Ovary (tissue), 10 donors: ENCODE measurements at places on chromosomes 11 and 22. TPM values are rescaled to one million over a fixed set of nuclear protein-coding genes. Genes with fewer than 3 reads are reported as not detected.

Gene PAMR1
- 3.6 TPM for total RNA-seq

Gene GAL3ST1
- total RNA-seq, result 2.9 TPM

Gene E2F8
- not detected for total RNA-seq

Gene KRTAP5-11
- total RNA-seq, result not detected

Gene IL17REL
- not detected for total RNA-seq

Gene PARVA
- total RNA-seq, result 107 TPM

Gene RNF214
- 37.2 TPM for total RNA-seq

Gene ARCN1
- 120 TPM for total RNA-seq

Gene P2RX3
- total RNA-seq, result not detected

Gene OR11H1
- total RNA-seq, result not detected

Gene EFCAB6
- 4.7 TPM for total RNA-seq

Gene ANO5
- 1.1 TPM for total RNA-seq

Gene MS4A15
- not detected for total RNA-seq

Gene MPZL3
- 1.3 TPM for total RNA-seq

Gene AMOTL1
- total RNA-seq, result 10.8 TPM

Gene FZD4
- total RNA-seq, result 26.6 TPM

Gene MMP8
- not detected for total RNA-seq

Gene OR52N4
- total RNA-seq, result not detected

Gene STK33
- 23.5 TPM for total RNA-seq

Gene BBOX1
- not detected for total RNA-seq

DNA sequence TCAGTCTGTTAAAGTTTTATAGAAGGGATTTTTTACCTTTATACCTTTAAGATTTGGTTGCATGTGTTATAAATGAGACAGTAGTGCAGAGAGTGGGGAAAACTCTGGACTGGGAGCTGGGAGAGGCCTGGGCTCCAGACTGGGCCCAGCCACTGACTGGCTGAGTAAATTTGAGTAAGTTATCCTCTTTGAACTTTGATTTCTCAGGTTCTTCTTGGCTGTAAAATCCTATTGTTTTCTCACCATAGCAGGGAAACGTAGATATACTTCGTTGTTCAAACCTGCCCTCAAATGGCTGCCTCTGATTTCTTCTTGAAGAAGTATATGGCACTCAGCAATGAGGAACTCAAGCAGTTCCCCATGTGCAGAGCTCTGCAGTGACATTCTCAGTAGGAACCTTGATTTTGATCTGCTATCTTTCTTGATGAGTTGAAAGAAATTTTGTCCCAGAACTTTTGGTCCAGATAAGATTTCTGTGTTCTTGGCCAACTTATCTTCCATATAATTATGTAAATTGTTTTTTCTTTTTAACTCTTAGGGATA, 8.8 kb downstream of the BMAL1 start:
- no peak for DNase-seq

DNA sequence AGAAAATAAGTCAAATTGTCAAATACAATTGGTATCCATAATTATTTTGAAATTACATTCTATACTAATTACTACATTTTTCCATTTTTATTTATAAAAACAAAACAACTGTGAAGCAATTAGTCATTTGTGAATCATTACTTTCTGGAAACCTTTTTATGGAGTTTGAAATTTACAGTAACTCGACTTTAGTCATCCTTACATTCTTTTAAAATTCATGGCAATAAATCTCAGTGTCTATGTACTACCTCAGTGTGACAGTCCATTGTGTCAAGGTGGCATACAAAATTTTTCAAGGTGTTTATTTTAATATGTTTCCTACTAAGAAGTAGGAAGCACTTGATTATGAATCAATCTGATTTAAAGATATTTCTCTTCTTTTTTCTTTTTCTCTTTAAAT, 1949.4 kb upstream of the RAG2 start:
- DNase-seq, result no peak

GRCh38 chr22:39524089-39524752, 3.9 kb downstream of the ATF4 start:
- no peak for DNase-seq

GRCh38 chr11:134486106-134486505, 74.1 kb upstream of the B3GAT1 start:
- DNase-seq, result no peak

DNA sequence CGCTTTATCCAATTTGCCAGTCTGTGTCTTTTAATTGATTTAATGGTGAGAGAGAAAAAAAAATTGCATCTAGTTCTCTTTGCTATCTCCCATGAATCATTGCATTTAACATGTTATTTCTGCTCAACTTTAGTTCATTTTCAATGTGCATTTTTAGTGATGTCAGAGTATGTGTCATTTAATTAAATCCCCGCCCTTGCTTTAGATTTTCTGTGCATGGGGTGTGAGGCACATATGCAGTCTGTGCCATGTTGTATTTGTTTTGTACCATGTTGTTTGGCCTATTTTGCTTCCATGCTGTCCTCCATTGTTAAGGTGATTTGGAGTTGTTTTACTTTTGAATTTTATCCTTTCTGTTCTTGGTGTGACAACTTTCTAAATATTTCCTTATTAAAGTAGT, 8.3 kb upstream of the NCR3LG1 start:
- no peak for DNase-seq

GRCh38 chr11:11409901-11410300, 56.9 kb upstream of the CSNK2A3 start:
- no peak for DNase-seq

- DNase-seq, result no peak
These were observed 105.3 kb downstream of the NECTIN1 start for GRCh38 chr11:119623682-119624081.

- DNase-seq, result no peak
These were observed 81.5 kb downstream of the STK33 start for GRCh38 chr11:8512547-8512946.

DNA sequence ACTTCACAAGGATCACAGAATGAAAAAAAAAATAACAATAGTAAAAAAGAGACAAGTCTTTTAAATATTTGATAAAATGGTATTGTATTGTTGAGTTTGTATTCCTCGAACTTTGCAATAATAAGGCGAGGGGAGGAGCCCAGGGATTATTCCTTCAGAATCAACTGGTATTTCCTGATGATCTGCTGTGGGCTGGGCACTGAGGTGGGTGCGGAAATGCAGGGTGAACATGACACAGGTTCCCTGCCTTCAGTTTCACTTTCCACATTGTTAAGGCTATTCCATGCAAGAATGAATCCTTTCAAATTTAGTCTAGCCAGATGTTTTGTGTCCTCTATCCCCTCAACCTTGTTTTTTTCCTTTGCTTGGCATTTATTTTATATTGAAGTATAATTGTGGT, 2.1 kb upstream of the EIF3M start:
- DNase-seq, result no peak

DNA sequence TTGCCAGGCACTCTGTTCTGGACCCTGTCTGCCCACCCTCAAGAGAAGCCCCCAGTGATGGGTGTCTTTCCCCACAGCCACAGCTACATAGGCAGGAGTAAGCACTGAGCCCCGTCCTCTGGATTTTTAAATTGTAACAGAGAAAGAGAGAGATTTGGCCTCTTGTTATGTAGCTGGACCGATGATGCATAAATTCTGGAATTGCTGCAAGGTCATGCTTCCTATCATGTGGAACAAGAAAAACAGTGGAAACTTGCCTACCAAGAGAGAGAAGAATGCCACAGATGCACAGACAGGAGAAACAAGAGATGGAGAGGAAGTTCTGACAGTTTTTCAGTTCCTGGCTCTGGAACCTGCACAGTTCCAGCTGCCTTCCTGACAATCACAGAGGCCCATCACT, 150.2 kb downstream of the ETS1 start:
- peak; percentile 42 for DNase-seq

- peak; percentile 71 for DNase-seq
These were observed at the start of gene ACTN3 for GRCh38 chr11:66546368-66546965. TSS of gene ACTN3 (plus strand) at chr11:66546903. CDS start at chr11:66546938, 35 bp downstream.

GRCh38 chr11:119415966-119416365, 7.0 kb downstream of the THY1 start:
- no peak for DNase-seq

DNA sequence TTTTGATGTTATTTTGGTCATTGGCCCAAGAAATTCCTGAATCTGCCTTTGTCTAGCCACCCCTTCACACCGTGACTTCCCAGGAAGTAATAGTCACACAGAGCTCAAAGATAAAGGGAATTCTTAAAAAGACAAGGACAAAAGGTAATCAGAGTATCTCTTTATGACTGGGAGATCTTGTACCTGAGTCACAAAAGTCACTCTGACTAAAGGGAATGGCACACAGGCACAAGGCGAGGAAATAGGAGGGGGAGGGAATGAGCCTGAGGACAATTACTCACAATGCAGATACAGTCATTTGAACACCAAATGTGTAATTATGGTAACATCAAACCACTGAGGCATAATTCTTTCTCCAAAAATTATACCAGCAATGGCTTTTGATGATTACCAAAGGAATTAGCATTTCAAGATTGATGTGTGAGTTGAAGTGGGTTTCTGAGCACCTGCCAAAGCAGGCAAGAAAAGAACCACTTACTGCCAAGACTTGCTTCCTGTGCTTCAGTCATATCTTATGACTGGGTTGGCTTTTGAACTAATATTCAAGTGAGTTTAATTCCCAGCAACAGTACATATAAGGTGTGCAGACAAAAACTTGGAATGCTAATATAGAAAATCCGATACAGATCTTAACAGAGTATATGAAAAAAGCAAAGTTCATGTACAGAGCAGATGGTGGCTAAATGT, 856.4 kb downstream of the LRRC4C start:
- DNase-seq, result no peak

GRCh38 chr11:59559886-59560285, 48.5 kb downstream of the OR4D9 start:
- DNase-seq, result no peak

- DNase-seq, result no peak
These were observed 38.5 kb upstream of the NUP50 start for GRCh38 chr22:45125188-45125587.

DNA sequence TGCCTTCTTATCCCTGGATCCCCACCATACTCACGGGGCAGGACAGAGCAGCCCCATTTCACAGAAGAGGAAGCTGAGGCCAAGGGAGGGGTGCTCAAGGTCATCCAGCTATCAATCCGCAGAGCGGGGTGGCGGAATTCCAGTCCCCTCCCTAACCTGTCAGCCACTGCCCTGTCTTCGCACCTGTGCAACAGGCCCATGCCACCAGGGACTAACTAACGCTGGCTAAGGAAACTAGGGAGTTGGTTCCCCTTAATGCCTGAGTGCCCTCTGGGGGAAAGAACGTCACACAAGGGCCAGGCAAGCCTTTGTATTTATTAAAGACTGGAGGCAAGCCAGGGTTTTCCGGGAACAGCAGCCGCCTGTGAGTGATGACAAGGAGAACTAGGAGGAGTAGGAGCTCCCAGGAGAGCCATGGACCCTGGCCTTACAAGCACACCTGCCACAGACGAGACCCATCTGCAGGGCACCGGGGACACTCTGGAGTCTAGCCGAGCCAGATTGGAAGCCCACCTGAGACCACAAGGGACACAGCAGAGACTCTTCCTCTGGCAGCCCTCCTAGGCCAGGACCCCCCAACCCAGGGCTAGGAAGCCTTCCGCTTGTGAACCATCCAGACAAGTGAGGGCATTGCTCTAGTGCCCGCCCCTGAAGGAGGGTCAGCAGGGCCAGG, 64.4 kb downstream of the MYH9 start:
- DNase-seq, result no peak

GRCh38 chr11:122874991-122875390, 7.6 kb upstream of the JHY start:
- DNase-seq, result no peak

DNA sequence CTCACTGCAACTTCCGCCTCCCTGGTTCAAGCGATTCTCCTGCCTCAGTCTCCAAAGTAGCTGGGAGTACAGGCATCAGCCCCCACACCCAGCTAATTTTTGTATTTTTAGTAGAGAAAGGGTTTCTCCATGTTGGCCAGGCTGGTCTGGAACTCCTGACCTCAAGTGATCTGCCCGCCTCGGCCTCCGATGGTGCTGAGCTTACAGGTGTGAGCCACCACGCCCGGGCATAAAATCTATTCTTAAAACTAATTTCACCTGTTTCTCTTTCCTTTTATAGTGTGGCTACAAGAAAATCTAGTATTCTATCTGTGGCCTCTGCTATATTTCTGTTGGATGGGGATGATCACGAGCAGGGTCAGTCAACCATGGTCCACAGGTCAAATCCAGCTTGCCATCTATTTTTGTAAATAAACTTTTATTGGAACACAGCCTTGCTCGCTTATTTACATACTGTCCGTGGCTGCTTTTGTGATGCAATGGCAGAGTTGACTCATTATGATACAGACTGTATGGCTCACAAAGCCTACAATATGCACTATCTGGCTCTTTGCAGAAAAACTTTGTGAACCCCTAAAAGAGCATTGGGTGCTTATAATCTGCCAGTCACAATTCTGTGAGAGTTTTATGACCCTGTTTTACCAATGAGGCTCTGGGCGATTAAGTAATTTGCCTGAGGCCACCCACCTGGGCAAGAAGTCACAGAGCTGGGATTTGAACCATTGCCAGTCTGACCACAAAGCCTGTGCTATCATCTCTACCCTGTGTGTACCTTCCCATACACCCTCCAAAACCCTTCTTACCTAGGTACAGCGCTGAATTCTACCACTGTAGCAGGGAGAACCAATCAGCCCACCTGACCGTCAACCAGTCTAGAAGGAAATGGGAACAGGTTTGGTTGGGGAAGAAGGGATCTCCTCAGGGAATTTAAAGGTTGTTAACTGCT, 28.3 kb downstream of the SLC1A2 start:
- DNase-seq, result no peak

GRCh38 chr11:7506243-7506642, 7.6 kb upstream of the PPFIBP2 start:
- no peak for DNase-seq

GRCh38 chr11:112881461-112881860, 79.8 kb upstream of the NCAM1 start:
- DNase-seq, result peak; percentile 70

GRCh38 chr11:66068154-66068821, 1.8 kb upstream of the PACS1 start:
- DNase-seq, result peak; percentile 77

DNA sequence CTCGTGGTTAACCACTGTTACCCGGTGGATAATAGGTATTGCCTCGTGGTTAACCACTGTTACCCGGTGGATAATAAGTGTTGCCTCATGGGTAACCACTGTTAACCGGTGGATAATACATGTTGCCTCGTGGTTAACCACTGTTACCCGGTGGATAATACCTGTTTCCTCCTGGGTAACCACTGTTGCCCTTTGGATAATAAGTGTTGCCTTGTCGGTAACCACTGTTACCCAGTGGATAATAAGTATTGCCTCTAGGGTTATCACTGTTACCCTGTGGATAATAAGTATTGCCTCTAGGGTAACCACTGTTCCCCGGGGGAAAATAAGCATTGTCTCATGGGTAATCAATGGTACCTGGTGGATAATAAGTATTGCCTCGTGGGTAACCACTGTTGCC, 15.0 kb upstream of the NXPE4 start:
- no peak for DNase-seq

- no peak for DNase-seq
These were observed 43.2 kb upstream of the TP53AIP1 start for GRCh38 chr11:128985880-128986279.
